ENCODE measurements at places on chromosomes 2 and 18.

- no peak for DNase-seq
Observed at GRCh38 chr2:132751836-132752235, 81.8 kb upstream of the LYPD1 start.

GRCh38 chr2:104402825-104403224 is 451.1 kb upstream of the POU3F3 start:
- DNase-seq, result no peak

DNA sequence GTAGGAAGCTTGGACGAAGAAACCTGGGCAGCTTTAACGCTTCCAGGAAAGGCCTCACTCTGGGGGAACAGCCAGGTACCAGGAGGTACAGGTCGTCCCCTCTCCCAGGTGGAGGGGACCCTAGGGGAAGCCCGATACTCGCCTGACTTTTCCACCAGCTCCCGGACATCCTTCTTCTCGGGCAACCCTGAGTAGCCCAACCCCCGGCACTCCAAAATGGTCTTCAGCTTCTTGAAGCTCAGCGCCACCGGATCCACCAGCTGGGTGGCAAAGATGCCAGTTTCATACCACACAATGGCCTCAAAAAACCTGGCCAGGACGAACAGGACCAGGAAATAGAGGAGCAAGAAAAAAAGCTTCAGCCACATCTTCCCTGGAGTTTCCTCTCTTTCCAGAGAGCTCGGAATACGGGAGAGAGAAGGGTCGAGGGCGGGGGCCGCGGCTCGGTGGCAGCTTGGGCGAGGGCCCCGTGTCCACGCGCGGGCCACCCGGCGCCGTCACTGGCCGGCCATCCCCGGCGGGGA is 1.1 kb downstream of the RNF103 start:
- DNase-seq, result peak; percentile 23

DNA sequence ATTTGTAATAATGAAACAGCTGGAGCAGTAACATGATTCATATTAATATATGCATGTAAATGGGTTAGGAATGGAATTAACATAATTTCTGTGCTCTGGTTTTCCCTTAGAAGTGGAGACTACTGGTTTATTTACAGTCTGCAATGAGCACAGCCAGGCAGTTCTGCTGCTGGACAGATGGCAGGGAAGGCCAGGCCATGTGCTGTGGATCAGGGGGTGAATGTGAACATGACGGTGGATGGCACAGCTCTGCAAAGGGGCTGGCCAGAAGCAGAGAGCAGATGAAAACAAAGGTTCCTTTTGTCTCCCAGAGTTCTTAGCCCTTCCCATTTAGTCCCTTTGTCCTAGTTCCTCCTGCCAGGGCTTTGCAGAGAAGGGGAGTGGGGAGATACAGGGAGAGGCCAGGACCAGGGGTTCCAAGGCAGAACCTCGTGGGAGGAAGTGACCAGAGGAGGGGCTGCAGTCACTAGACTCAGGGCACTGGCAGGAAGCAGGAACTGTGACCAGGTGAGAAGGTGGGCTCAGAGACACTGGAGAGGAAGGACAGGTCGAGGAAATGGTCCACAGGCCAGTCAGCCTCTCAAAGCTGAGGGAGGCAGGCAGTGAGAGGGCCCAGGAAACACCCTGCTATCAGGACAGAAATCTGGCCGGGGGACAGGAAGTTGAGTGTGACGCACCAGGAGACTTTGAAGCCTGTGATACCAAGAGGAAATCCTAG is 112.9 kb upstream of the ATP8B1 start:
- no peak for DNase-seq

DNA sequence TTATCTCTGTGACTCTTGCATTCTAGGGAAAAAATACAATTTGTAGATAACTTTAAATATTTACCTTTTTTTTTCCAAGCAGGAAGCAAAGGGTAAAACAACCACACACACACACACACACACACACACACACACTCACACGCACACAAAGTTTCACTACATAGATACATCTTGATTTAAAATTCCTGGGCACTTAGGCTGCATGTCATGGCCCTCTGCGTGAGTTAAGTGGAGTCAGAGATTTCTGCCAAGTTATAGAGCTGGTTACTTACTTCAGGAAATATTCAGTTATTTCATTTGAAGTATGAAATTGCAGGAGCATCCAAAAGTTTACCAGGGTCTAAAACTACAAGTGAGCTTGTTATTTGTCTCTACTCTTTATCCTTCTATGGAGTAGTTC is 612.0 kb downstream of the IRS1 start:
- no peak for DNase-seq

DNA sequence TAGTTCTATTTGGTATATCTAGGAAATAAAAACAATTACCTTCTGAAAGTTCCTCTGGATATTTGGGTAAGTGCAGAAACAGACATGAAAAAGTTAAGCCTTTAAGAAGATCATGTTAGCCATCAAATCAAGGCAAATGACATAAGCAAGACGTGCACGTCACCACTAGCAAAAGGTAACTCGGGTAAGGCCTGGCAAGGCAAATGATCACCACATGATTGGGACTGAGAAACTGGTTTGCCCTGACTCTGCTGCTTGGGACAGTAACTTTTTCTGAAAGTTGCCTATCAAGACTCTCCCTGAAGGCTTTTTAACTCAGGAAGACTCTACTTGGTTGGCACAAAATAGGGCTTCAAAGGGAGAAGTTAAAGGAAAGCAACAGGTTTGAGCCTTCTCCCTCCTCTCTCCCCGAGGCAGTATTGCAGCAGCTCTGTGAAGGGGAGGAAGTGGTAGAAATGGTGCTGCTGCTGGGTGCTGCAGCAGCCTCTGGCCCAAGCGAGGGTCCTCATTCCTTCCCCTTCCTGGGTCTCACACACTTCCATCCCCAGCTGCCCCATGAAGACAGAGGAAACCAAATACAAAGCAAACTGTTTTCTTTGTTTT is 17.1 kb upstream of the TMEM237 start:
- no peak for DNase-seq

GRCh38 chr18:33944493-33944892 is 280.2 kb downstream of the NOL4 start:
- no peak for DNase-seq

DNA sequence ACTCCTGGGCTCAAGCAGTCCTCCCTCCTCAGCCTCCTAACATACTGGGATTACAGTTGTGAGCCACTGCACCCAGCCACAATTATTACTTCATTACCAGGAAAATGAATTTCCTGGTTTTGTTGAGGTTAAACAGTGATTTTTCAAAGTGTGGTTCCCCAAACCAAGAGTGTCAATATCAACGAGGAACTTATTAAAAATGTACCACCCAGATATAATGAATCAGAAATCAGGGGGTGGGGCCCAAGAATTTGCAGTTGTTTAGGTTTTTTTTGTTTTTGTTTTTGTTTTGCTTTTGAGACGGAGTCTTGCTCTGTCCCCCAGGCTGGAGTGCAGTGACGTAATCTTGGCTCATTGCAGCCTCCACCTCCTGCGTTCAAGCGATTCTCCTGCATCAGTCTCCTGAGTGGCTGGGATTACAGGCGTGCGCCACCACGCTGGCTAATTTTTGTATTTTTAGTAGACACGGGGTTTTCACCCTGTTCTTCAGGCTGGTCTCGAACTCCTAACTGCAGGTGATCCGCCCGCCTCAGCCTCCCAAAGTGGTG is 94.1 kb downstream of the WDSUB1 start:
- no peak for DNase-seq

DNA sequence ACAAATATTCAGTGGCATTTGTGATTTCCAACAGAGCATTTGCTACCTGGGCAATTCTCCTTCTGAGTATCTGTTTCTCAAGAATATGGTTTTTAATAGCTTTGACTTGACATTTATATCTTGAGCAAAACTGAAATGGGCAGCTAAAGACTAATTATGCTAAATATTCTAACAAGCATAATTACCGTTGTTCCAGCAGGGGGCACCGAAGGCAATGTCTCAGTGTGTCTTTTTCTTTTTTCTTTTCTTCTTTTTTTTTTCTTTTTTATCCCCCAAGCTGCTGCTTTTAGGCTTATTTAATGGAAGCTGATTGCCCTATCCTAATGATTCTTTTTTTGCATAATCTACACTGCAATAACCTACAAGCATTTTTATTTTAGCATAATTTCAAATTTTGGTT is 138.9 kb upstream of the NABP1 start:
- DNase-seq, result peak; percentile 3

GRCh38 chr2:230627806-230628724 is 84.6 kb upstream of the CAB39 start:
- DNase-seq, result no peak

DNA sequence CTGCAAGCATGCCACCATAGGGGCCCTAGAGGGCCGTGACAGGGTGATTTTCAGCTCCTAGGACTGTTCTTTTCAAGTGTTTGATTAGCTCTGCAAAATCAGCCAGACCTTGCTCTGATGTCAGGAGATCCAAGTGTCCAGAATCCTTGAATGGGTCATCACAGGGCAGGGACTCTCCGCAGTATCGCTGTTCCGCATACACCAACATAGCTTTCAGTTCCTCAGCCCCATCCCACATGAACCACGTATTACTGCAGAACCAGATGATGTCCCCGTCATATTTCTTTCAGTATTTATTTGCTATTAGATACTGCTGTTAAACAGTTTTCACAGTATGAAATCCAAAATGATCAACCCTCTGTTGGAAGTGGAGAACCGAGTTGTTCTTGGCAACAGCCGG is 46.6 kb upstream of the RFX8 start:
- no peak for DNase-seq

- DNase-seq, result no peak
Observed at GRCh38 chr2:24122366-24123194, 554 bp downstream of the PFN4 start.

- DNase-seq, result no peak
Observed at GRCh38 chr2:104825124-104825865, 28.6 kb upstream of the POU3F3 start.

- no peak for DNase-seq
Observed at GRCh38 chr2:240435948-240436682, 652 bp downstream of the GPC1 start.

DNA sequence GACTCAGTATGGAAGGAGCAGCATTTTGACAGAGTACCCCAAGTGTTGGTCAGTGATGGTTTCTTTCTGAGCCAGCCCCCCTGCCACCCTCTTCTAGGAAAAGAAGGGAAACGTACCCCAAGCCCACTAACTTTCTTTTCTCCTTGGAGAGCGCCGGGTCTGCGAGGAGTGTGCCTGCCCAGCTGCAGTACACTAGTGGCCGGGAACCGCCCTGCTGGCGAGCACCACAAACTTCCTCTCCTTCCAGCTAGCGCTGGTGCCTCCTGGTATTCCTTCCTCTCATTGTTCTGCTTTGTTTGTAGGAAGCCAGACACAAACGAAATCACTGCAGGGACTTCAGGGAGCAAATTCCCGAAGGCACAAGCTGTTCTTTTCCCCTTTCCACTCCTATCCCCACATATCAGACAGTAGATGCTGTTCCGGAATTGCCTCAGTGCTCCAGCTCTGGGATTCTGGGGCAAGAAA is 1.8 kb downstream of the CCDC85A start:
- no peak for DNase-seq

GRCh38 chr2:84177733-84178132 is 281.3 kb downstream of the SUCLG1 start:
- DNase-seq, result no peak

DNA sequence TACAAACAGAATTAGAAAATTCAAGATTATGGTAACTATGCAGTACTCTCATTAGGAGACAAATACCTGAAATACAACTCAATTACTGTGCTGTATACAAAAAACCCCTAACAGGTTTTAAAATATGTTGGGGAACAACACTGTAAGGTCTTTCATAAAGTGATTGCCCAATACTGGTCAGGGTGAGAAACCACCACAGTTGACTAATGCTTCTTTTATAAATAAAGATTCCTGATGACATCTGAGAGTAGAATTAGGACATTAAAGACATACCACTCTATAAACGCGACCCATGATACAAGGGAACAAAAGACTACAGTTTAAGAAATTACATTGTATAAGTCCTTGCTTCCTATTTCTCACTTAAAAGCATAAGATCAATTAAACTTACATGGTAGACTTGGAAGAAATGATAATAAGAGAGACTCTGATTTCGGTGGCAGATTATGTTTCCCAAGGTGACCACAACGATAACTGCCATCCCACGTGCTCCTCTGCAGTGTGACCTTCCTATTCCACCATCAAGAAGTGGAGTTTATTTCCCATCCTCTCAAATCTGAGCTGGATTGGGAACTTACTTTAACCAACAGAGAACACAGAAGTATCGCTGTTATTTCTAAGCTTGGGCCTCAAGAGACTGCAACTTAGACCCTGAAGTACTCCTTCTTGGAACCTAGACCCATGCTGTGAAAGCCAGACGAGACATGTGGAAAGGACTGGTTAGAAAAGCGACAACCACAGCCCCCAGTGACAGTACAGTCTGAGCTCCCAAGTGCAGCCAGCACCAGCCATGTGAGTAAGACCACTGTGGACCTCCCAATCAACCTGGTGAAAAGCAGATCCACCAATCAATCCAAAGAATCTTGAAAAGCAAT is 52.3 kb downstream of the ZNF521 start:
- no peak for DNase-seq

GRCh38 chr2:201965550-201965949 is 68.1 kb upstream of the FZD7 start:
- DNase-seq, result no peak

- no peak for DNase-seq
Observed at GRCh38 chr2:148756292-148756975, 111.9 kb downstream of the EPC2 start.

- no peak for DNase-seq
Observed at GRCh38 chr2:20176760-20177159, 48.2 kb downstream of the SDC1 start.

GRCh38 chr18:64333584-64333983 is 184.7 kb upstream of the LINC00305 start:
- no peak for DNase-seq

DNA sequence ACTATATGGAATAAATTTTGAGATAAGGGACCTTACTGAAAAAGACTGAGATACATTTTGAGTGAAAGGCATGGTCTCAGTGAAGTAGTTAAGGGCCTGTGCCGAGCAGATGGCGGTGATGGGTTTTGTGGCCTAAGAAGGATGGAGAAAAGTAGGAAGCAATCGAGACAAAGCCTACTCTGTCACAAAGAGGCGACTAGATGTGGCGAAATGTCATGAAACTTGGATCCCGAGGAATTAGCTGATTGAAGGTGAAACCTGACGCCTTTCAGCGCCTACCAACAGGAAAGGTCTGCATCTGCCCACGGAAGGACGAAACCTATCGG is 558 bp upstream of the CEP192 start:
- DNase-seq, result no peak

All from CD4-positive, alpha-beta T cell treated with Interleukin-1 beta for 1 hour (primary cell).